ENCODE measurements at places on chromosomes 3 and 15.

DNA sequence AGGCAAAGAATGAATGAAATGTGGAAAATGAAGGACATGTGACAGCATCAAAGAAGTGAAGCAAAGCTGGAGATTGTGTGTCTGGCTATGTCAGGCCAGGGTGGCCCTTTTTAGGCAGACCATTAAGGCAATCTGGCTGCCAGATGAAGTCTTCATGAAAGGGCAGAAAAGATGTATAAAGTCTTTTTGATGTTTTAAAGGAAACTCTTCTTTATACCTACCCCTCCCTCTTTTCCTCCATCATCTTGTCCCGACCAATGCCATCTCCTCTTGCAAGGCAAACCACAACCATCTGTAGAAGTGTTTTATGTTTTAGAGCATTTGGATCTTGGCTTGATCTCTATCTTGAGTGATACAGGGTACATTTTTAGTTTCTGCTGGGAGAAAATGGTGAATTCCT lies 259.2 kb downstream of the LSAMP start:
- no peak for DNase-seq

GRCh38 chr3:54736459-54736858 lies 191.4 kb downstream of the LRTM1 start:
- no peak for DNase-seq

GRCh38 chr15:70200511-70201424 lies 103.1 kb upstream of the TLE3 start:
- DNase-seq: no peak

DNA sequence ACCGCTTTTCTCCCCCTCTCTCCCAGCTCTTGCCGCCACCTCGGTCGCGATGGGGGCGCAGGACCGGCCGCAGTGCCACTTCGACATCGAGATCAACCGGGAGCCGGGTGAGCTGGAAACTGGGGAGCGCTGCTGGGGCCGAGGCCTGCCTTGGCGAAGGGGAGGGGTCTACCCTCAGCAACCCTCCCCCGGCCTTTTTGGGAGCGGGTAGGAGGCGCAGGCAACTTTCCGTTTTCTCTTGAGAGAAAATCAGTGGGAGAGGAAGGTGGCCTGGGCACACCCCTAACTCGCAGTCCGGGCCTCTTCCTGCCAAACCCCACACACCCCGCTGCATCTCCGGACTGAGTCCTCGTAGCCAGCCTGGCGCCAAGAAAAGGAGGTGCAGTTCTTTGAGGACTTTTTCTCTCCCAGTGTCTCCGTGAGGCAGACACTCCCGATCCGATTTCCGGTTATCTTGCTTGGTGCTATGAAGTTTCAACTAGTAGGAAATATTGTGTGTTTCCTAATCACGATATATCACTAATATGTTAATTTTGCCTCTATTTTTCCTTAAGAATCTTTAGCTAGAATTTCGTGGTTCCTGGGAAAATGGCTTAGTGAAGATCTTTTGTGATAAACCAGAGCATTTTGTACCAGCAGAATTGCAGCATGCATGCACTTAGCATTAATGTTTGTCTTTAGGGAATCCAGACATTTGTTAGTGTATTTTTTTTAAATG lies 631 bp downstream of the NKTR start:
- DNase-seq: no peak

GRCh38 chr3:94431876-94432570 lies 369.2 kb downstream of the NSUN3 start:
- DNase-seq: no peak

GRCh38 chr3:72058493-72059081 lies 273.6 kb upstream of the PROK2 start:
- no peak for DNase-seq

- DNase-seq: no peak
Observed at GRCh38 chr3:171445620-171446204, 14.5 kb downstream of the TNIK start.

All from immature natural killer cell (primary cell).